ENCODE measurements at places on chromosomes 4 and X.
A peak's percentile ranks its signal among the peaks of the same experiment; 100 is the strongest.

GRCh38 chrX:37348971-37349220 is 268 bp upstream of the PRRG1 start:
- DNase-seq: no peak

GRCh38 chrX:8345473-8345872 is 119.2 kb upstream of the VCX3B start:
- no peak for DNase-seq

- no peak for DNase-seq
These were observed 495.3 kb downstream of the IL1RAPL1 start for GRCh38 chrX:29082558-29082957.

- DNase-seq: no peak
These were observed 62.7 kb downstream of the N4BP2 start for GRCh38 chr4:40119344-40119743.

DNA sequence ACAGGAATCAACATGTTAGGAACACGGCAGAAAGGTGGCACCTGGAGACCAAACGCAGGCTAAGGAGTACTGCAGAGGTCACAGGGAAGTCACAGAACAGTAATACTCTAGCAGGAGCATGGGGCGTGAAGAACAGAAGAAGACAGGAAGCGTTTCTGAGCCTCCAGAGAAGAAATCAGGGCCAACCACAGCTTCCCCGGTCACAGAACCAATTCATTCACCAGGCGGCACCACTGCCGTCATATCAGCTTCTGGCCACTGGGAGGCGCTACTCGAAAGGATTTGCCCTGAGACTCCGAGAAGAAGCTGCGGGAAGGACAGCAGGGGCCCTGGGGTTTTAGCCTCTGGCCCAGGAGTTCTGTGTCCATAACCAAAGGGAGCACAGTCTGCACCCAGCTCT is 78.0 kb upstream of the DRD5 start:
- peak; percentile 65 for DNase-seq

GRCh38 chr4:137559801-137560200 is 27.5 kb upstream of the PCDH18 start:
- no peak for DNase-seq

DNA sequence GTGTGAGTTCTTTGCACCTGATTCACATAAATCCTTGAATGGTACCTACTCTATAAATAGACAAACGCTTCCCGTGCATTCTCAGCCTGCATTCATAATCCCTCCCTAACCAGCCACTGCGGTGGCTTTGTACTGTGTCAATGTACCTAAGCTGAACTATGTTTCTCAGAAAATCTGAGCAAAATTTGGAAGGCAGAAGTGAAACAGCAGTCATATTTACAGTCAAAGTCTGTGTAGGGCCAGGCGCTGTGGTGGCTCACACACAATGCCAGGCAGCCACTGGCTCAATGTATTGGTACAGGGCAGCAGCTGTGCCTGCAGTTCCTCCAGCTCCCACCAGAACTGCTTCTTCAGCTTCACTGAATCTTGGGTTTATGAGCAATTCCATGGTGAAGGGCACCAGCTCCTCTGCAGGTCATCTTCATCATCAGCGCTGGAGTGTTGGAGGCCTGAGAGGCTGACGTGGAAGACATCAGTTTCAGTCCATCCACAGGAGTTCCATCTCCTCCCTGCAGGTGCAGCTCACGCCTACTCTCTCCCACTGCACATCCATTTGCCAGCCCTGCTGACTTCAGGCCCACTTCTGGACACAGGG is 32.3 kb upstream of the IRF2 start:
- no peak for DNase-seq

DNA sequence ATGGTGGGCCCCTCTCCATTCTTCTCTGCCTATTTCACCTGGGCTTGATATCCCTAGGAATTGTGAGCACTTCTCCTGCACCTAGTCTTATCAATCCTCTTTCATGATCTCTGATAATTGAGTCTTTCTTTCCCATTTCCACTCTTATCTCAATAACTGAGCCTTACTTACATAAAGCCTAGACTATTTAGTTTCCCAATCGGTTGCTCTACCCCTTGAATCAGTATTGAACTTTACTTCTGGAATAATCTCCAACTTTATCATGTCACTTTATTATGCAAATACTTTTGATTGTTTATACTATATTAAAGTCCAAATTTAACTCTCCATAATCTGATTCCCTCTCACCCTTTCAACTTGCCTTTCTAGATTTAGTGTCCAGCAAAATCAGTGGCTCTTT is 222.7 kb downstream of the SPRY1 start:
- no peak for DNase-seq

DNA sequence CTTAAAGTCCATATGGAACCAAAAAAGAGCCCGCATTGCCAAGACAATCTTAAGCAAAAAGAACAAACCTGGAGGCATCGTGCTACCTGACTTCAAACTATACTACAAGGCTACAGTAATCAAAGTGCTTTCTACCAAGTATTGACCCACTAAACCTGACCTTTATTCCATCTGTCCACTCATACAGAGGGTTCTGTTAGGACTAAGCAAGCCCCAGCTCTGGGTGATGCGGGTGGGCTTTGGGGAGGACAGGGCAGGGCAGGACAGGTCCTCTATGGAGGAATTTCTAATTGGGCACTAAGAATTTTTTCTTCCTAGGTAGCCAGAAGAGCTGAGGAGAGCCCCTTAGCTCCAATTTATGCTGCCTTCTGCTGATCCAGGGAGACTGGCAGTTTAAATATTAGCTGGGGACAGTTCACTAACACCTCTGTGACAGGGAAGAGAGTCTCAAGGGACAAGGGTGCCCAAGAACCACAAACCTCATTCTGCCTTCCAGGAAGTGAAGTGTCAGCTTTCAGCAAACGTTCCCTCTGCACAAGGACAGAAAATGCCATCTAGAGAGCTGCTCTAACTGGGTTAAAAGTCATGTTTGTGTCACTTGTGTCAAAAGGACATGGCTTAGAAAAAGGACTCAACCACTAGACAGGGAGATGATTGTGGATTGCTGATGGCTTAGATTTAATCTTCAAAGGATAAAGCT is 143.2 kb downstream of the KIT start:
- DNase-seq: no peak

DNA sequence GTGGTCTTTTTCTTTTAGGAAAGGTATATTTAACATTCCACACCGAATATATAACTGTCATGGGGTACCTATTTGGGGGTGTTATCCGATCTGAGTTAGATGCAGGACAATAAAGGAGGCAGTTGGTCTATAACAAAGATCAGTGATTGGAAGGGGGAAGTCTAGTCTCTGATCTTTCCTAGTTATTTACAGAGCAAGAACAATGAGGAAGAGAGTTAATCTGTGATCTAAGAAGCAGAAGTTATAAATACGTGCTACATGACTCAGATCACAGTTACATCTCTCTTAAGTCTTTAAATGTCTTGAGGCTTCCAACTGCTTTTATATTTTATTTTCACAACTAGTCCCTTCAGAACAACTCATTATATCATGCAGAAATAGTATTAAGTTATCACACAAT is 33.2 kb upstream of the ARMCX4 start:
- DNase-seq: no peak

DNA sequence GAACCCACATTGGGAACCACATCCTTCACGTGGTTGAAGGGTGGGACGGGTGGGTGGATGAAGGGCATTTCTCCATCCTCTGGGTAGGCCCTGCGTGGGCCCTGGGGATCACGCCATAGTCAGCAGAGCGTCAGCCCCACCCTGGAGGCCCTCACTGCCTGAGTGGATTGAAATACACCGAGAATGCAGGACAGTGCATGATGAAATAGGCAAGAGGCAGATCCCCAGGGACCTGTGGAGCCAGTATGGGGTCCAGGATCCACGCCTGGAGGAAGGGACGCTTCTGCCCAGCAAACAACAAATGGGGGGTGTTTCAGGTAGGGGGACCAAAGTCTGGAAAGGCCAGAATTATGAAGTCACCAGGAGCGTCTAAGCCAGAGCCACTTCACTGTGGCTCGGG is 19.4 kb downstream of the EVC start:
- no peak for DNase-seq

- no peak for DNase-seq
These were observed 459.8 kb upstream of the FGF16 start for GRCh38 chrX:76987381-76987780.

DNA sequence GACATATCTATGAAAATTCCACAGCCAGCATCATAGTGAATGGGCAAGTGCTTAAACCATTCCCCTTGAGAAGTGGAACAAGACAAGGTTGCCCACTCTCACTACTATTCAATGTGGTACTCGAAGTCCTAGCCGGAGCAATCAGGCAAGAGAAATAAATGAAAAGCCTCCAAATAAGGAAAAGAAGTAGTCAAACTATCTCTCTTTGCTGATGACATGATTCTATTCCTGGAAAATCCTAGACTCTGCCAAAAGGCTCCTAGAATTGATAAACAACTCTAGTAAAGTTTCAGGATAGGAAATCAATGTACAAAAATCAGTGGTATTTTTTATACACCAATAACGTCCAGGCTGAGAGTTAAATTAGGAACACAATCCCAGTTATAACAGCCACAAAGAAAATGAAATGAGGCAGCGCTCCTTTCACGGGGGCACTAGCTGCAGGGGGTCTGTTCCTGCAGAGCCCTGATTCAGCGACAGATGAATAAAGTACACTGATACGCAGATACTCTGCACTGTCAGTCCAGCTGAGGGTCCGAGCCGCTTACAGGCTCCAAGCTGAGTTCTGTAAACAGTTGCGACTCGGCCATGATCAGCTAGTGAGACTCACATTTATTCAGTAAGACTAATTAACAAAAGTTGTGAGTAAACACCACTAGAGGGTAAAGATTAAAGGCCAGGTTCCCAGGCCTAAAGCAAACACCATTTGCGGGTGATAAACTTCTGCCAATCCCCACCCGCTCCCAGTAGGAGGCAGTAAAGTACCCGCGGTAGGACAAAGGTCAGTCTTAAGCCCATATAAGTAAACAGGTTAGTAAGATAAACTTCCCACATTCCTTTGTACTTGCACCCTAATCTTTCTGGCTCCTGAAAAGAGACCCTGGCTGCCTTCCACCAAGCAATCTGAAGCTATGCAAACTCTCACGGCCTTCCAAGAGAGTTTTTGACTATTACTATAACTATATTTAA is 290.6 kb upstream of the GRID2 start:
- DNase-seq: no peak

DNA sequence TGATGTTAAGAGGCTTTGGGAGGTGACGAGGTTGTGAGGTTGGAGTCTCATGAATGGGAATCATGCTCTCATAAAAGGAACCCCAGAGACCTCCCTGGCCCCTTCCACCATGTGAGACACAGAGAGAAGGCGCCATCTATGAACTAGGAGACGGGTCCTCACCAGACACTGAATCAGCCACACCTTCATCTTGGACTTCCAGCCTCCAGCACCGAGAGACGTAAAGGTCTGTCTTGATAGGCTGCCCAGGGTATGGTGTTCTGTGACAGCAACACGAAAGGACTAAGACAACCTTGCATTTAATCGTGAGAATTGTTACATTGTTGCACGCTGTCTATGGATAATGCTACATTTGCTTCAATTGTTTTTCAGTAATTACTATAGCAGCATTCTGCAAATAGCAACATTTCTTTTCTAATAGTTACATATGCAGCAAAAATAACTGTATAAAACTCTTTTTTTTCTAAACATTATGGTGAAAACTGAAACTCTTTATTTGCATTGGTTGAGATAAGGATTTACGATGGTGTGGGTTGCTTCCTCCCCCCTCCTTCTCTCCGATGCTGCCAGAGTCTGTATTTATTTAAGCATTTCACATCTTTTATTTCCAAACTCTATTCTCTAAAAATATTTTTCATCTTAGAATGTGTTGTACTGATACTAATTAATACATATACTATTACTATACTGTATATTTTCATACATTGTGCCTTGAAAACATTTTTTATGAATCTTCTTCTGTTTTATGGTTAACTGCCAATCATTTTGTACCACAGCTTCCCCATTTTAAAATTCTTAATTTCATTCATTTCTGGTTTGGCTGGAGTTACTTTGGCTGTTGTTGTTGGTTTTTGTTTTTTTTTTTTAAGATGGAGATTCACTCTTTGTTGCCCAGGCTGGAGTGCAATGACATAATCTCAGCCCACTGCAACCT is 26.4 kb upstream of the AKAP17A start:
- no peak for DNase-seq

DNA sequence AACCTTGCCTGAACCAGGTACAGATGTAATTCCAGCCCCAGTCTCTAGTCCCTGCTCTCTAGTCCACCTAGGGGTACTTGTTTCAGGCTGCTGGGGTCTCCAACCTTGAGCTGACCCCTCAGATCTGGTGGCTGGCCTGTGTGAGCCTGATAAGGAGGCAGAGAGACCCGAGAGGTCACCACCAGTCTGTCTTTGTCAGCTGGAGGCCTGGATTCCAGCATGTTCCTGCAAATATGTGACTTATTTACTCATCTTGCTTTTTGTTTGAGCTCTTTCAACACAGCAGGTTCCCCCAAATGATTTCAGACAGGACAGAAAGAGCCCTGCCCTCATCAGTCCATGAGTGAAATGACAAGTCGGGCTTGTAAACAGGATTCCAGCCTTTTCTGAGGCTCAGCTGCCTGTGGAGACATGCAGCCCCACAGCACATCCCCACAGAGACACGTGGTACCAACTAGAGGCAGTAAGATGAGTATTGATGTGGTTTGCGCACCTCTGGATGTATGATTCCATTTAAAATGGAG is 37.5 kb upstream of the STK26 start:
- peak; percentile 10 for DNase-seq

- no peak for DNase-seq
These were observed 33.0 kb downstream of the GYPB start for GRCh38 chr4:143986180-143986579.

GRCh38 chr4:12022409-12022808 is 593.7 kb upstream of the HS3ST1 start:
- DNase-seq: no peak

DNA sequence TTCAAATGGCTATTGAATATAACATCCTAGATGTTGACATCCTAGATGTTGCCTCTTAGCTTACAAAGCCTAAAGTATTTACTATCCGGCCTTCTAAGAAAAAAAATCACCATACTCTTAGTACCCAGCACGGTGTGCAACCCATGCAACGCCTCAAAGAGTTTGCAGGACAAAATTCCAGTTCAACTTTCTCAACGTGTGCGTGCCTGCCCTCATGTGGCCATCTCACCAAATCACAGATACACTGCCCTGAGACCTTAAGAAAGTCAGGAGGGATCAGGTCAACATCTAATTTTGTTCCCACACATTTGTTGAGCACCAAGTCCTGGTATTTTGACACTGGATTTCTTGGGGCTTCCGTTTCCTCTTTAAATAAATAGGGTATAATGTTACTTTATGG is 68.3 kb downstream of the CRMP1 start:
- no peak for DNase-seq

DNA sequence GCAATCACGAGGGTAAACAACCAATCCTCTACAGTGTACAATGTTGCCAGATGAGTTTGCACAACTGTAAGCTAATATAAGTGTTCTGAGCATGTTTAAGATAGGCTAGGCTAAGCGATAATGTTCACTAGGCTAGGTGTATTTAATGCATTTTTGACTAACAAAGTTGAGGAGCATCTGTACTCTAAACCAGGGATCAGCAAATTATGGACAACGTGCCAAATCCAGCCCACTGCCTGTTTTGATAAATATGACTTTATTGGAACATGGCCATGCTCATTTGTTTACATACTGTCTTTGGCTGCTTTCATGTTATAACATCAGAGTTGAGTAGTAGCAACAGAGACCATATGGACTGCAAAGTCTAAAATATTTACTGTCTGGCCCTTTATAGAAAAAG is 46.3 kb upstream of the ARHGEF6 start:
- no peak for DNase-seq
